GOT3 (cell line): ENCODE measurements at places on chromosomes 6 and 20.
A peak's percentile ranks its signal among the peaks of the same experiment; 100 is the strongest.

DNA sequence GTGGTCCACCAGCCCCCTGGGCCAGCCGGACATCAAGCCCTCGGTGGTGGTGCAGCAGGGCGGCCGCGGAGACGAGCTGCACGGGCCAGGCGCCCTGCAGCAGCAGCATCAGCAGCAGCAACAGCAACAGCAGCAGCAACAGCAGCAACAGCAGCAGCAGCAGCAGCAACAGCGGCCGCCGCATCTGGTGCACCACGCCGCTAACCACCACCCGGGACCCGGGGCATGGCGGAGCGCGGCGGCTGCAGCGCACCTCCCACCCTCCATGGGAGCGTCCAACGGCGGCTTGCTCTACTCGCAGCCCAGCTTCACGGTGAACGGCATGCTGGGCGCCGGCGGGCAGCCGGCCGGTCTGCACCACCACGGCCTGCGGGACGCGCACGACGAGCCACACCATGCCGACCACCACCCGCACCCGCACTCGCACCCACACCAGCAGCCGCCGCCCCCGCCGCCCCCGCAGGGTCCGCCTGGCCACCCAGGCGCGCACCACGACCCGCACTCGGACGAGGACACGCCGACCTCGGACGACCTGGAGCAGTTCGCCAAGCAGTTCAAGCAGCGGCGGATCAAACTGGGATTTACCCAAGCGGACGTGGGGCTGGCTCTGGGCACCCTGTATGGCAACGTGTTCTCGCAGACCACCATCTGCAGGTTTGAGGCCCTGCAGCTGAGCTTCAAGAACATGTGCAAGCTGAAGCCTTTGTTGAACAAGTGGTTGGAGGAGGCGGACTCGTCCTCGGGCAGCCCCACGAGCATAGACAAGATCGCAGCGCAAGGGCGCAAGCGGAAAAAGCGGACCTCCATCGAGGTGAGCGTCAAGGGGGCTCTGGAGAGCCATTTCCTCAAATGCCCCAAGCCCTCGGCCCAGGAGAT is 1.0 kb downstream of the POU3F2 start:
- no peak for DNase-seq

- no peak for DNase-seq
Observed at GRCh38 chr20:55160037-55160436, 684.6 kb downstream of the DOK5 start.

DNA sequence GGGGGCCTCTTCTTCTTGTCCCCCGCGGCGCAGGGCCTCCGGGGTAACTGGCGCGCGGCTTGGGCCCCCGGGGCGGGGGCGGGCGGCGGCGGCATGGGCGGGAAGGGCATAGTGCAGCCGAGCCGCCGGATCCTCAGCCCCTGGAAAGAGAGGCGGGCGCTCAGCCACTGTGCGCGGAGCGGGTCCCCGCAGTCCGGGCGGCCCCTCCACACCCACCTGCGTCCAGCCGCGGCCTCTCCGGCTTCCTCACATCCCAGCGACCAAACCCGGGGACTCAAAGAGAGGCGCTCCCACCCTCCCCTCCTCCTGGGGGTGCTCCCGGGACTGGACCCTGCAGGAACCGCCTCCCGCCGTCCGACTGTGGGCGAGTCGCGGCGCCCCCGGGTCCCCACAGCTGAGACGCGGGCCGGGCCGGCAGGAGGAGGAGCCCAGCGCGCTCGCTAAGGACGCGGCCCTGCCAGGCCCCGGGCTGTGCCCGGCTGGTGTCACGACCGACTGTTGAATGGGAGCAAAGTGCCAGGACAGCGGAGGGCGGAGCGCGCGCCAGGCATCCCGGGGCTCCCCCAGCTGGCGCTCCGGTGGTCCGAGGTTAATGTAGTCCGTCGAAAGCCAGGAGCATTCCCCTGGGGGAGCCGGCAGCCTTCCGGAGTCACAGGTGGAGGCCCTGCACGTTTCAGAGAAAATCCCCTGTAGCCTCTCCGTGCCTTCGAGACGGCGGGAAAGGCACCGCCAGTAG is at the start of gene PRR18:
PRR18 (minus strand) TSS at position 360 of the 736 bp plus-strand sequence; CDS start at position 110, 250 bp downstream.
- DNase-seq, result no peak

GRCh38 chr6:5059036-5059896 is 25.9 kb upstream of the PPP1R3G start:
- DNase-seq, result no peak

DNA sequence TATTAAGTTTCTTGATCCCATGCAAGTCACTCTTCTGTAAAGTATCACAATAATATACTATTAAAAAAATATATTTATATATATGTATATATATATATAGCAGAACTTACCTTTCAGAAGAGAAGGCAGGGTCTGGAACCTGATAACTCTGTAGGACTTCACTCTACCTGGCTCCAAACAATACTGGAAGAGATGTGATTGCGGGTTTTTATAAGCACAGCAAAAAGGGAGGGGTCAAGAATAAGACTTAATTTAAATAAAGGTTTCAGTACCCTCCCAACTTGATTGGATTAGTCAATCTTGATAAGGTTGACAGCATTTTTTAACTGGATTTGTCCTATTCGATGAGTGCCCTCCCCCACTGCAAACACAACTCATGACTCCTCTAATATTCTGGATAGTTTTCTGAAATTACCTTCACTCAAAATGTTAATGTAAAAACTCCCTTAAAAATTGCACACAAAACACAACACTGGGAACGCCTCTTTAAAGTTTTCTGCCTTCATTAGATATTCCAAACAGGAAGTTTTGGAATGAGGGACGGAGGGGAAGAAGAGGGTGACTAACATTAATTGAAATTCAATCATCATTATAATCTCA is 4.0 kb upstream of the ZNF217 start:
- no peak for DNase-seq

- peak; percentile 39 for DNase-seq
Observed at GRCh38 chr6:971981-972640, 279.2 kb upstream of the EXOC2 start.
